ENCODE measurements at places on chromosomes 7 and 10.

GRCh38 chr10:4623200-4623599 lies 202.8 kb upstream of the AKR1E2 start:
- no peak for DNase-seq

- no peak for DNase-seq
Measured at GRCh38 chr7:157372300-157373232, 35.8 kb downstream of the DNAJB6 start.

GRCh38 chr10:114266521-114266920 lies 27.5 kb downstream of the VWA2 start:
- DNase-seq: no peak

DNA sequence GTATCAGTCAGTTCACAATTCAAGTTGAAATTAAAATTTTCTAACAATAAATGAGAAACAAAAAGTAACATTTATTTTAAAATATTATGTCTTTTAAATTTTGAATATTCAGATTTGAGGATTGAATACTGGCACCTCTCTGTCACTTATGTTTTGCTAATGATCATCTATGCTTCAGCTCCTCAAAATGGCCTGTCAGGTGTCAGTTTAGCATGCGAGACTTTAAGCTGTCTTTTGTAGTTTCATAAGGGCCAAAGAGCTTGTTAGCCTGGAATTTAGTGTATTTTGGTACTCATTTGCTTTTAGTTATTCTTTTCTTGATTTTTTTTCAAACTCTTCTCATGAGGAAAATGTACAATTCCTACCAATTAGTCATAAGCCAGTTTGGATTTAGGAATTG lies 102.0 kb upstream of the RPA3 start:
- DNase-seq: no peak

DNA sequence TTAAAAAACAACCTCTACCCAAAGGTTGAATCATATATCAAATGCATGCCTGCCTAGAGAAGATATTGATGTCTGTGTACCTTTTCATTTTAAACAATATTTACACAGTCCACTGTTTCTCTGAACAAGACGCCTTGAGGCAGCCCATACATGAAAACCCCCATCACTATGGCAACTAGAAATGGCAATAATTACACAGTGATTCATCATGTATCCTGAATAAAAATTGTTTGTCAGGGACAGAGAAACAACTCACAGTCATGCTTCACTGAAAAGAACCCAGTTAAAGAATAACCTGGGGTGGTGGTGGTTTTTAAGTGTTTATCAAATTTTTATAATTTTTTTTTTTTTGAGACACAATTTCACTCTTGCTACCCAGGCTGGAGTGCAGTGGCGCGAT lies 19.7 kb downstream of the DNAJC12 start:
- no peak for DNase-seq

DNA sequence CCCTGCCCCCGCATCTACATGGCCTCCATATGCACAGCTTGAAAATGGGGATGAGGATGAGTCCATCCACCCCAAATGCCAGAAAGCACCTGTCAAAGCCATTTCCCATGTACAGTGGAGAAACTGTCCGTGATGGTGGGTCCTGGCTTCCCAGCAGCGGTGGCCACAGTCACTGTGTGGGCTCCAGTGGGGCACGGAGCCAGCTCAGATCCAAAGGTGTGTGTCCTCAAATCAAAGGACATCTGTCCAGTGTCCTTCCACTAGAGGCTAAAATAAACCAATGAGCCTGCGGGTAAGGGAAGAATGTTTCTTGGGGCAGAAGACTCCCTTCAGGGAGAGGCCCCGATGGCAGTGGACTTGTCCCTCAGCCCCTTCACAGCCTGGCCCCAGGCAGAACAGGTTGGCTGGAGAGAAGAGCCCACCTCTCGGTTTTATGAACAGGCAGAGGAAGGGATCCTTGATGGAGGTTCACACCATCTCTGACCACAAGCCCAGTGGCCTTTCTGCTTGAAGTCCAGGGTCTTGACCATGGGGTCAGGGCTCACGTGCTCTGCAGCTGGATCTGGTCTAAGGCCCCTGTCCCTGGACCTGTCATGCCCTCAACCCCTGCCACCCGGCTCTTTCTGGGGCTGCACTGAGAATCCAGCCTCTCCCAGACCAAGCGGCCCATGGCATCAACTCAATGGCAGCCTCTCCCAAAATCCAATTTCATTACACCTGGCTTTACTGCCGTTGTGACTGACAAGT lies 106.9 kb downstream of the TCERG1L start:
- DNase-seq: no peak

DNA sequence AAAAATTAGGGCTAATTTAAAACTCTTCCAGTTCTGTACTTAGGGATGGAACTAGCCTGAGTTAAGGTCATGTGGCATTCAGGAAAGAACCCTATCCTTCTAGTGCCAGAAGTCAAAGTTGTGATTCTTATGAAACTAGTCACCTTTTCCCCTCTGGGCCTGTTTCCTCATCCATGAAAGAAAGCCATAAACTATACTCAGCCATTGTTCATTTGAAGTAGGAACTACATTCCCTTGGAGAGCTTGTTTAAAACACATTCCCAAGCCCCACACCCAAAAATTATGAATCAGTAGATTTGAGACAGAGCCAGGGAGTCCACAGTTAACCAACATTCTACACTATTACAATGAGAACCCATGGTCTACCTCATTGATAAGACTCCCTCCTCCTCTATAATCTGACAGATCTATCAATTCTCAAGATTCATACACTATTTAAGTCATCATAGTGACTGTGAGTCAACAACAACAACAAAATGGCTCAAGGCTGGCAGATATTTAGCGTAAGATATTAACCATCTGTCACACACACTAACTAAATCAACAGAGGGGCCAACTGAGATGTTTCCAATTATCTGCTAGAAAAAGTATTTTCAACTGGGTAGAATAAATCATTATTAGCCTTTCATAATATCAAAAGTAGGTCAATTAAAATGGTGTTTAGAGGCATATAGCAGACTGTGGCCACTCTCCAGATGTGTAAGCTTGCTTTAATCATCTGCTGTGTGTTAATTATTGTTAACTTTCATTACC lies 102.3 kb downstream of the SLC25A13 start:
- DNase-seq: no peak

GRCh38 chr7:30683816-30684215 lies 1.6 kb upstream of the CRHR2 start:
- no peak for DNase-seq

GRCh38 chr7:90216080-90216674 lies 4.6 kb downstream of the STEAP2 start:
- DNase-seq: no peak

- no peak for DNase-seq
Measured at GRCh38 chr10:31768467-31768866, 160.2 kb downstream of the ARHGAP12 start.

DNA sequence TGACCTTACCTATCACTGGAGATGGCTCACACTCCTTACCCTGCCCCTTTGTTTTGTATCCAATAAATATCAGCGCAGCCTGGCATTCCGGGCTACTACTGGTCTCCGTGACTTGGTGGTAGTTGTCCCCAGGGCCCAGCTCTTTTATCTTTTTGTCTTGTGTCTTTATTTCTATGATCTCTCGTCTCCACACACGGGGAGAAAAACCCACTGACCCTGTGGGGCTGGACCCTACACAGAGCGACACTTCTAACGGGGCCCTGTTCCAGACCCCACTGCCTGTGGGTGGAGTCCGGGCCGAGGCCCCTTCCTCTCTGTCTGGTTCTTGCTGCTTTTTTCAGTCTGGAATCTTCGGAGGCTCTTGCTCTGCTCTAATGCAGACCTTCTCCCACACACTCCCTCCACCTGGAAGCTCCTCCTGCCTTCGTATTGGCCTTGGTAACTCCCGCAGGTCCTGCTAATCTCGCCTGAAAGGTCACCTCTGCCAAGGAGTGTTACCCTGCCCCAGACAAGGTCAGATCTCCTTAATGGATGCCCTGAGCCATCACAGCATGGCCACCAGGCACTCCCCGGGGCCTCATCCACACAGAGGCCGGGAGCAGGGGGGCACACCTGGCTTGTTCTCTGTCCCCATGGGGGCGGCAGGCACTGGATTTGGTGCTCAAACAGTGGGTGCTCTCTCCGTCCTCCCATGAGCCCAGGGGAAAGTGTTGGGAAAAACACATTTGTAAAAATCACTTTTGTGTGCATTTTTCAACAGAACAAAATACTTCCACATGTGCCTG lies 531.7 kb downstream of the PTPRN2 start:
- DNase-seq: no peak

GRCh38 chr10:130218936-130219335 lies 82.7 kb downstream of the GLRX3 start:
- no peak for DNase-seq

DNA sequence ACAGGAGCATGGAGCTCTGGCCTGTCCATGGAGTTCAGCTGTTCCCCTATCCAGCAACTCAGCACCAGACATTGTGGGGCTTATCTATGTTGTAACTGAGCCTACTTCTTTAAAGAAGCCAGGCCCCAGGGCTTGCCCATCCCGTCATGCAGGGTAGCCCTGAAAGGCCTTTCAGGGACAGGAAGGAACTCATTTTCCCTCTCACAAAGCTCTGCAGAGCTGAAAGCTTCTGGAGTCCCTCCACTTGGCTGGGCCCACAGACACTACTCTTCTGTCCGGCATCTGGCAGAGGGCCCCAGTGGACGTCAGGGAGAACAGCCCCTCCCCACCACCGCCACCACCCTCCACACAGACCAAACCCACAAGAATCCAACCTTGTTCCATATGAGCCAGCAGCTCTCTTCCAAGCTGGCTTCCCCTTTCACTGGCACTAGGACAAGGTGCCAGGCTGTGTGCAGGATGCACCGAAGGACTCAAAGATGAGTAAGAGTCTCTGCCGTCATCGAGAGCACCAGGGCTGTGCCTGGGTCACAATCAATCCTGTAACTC lies 33.1 kb downstream of the DENND2A start:
- DNase-seq: no peak

DNA sequence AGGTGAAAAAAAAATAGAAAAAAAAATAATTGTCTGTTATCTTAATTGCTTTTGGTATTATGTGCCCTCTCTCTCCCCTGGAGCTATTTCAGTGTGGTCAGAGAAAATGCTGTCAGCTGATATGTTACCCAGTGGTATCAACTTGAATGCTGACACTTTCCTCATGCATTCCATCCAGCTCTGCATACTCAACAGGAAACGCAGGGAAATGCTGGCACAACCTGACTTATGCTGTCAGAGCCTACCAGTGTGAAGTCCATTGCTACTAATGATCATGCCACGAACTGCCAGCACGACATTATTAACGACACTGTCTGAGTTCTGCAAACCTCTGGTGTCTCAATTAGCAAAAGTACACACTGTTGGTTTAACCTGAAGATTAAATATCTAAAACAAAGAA lies 182.8 kb downstream of the ZWINT start:
- no peak for DNase-seq

DNA sequence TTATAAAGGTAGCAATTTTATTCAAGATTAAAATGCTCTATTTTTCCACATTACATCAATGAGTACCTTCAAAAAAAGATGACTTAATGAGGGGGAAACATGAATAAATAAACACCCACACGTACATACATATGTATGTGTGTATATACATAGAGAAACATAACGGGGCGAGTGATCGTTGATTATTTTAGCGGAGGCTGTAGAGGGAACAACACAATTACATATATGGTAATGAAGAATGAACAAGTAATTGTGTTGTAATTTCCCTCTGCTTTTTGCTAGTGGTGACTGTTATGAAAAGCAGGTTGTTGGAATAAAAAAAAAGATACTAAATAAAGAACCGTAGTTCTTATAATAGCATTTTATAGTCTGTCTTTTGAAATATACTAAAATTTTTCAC lies 63.2 kb downstream of the CACNB2 start:
- DNase-seq: no peak

DNA sequence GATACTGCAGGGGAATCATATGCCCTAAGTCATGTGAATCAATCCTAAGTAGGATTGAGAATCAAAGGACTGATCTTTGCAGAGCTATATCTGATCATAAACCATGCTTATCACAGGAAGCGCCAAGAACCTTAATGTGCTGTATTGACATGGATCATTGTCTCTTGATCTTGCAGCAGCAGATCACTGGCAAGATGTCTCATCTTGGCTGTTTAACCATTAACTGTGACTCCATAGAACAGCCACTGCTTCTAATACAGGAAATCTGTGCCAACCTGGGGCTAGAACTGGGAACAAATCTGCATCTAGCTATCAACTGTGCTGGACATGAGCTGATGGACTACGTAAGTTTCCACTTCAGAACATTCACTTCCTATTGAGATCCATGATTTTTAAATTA lies 21.6 kb downstream of the ENO4 start:
- DNase-seq: no peak

DNA sequence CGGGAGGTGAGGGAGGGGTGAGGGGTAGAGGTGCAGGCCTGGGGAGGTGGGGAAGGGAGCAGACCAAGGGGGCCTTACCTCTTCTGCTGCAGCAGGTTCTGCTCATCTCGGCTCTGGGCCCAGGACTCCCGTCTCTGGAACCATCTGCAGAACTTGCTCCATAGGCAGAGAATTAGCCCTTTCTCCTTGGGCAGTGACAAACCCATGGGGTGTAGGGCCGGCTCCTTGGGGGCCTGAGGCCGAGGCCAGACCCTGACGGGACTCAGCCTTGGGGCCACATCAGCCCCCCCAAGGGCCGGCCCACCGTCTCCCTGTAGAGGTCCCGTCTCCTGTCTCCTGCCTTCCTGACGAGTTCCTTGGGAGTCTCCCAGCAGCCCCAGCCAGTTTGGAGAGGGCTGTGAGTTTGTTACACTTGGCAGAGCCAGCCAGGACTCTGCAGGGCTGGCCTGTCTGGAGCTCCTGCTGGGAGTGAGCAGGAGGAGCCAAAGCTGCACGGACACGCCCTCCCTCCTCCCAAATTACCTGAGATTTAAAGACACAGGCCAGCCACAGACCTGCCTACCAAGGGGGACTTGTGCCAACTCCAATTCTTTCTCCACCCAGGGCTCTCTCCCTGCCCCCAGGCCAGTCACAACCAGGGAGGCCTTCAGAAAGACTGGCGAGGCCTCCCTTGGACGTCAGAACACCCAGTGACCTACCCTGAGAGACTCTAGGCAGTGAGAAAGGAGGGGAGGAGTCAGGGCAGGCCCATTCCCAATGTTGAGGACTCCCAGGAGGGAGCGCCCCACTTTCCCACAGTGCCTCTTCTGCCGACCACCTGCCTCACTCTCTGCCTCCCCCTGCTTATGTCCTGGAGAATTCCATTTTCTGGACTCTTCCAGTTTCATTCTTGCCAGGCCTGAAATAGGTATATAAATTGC lies at the start of gene TRPV6:
Gene TRPV6 (minus strand): TSS at position 435 of the 920 bp plus-strand sequence.
- DNase-seq: no peak

- no peak for DNase-seq
Measured at GRCh38 chr7:154744861-154745258, 258.1 kb downstream of the PAXIP1 start.

GRCh38 chr10:23096802-23097549 lies 1.6 kb downstream of the MSRB2 start:
- no peak for DNase-seq

DNA sequence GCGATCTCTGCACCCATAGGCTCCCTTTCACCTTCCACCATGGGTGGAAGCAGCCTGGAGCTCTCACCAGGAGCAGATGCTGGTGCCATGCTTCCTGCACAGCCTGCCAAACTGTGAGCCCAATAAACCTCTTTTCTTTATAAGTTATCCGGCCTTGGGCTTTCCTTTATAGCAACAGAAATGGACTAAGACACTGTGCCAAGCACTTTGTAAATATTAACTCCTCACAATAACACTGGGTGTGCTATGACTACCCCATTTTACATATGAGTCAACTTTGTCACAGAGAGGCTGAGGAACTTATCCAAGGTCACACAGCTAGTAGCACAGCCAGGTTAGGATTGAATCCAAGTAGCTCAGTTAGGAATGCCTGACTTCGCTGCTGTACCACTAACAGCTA lies 79.7 kb upstream of the KCNMA1 start:
- DNase-seq: no peak
